ENCODE measurements at places on chromosomes 1 and 21.
A peak's percentile ranks its signal among the peaks of the same experiment; 100 is the strongest.

DNA sequence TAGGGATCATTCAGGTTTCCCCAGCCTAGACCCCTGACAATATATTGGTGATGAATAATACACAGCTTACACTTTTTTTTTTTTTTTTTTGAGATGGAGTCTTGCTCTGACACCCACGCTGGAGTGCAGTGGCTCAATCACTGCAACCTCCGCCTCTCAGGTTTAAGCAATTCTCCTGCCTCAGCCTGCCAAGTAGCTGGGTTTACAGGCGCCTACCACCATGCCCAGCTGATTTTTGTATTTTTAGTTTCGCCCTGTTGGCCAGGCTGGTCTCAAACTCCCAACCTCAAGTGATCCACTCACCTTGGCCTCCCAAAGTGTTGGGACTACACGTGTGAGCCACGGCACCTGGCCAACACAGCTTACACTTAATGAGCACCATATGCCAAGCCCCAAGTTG is 7.2 kb downstream of the VASH2 start:
- DNase-seq = no peak

- DNase-seq = peak; percentile 85
These were observed 3.0 kb downstream of the ATP2B4 start for GRCh38 chr1:203629507-203630082.

GRCh38 chr1:204885288-204885711 is 14.6 kb downstream of the NFASC start:
- no peak for DNase-seq

GRCh38 chr21:45393833-45394638 is 10.9 kb upstream of the COL18A1 start:
- no peak for DNase-seq

- DNase-seq = no peak
These were observed 5.7 kb downstream of the URB1 start for GRCh38 chr21:32387151-32387550.

GRCh38 chr21:17725339-17725738 is 93.8 kb downstream of the C21orf91 start:
- no peak for DNase-seq

DNA sequence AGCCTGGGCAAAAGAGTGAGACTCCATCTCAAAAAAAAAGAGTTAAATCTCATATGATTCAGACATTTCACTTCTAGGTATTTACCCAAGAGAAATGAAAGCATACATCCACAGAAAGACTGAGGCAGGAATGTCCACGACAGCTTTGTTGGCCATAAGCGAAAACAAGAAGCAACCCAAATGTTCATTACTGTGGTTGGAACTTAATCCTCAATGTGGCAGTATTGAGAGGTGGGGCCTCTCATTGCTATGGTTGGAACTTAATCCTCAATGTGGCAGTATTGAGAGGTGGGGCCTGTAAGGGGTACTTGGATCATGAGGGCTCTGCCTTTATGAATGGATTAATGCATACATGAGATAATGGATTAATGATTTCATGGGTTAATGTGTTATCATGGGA is 15.2 kb downstream of the C21orf58 start:
- DNase-seq = no peak

DNA sequence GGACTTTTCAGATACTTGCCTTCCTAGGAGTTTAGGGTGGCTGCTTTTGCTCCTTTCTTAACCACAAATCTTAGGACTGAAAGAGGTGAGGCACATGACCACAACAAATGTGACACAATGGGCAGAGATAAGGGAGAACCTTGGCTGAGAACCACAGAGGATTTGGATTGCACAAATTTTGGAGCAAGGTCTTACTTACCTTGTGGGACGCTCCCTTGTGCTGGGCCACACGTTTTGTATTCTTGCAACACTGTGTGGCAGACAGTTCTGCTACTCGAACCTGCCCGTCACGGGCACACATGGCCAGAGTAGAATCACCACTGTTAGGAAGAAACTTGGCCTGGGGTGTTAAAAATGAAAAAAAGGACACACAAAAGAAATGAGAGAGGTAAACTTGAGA is 23.9 kb downstream of the DCAF8 start:
- DNase-seq = no peak

GRCh38 chr1:197140121-197140520 is 6.3 kb downstream of the ASPM start:
- no peak for DNase-seq

DNA sequence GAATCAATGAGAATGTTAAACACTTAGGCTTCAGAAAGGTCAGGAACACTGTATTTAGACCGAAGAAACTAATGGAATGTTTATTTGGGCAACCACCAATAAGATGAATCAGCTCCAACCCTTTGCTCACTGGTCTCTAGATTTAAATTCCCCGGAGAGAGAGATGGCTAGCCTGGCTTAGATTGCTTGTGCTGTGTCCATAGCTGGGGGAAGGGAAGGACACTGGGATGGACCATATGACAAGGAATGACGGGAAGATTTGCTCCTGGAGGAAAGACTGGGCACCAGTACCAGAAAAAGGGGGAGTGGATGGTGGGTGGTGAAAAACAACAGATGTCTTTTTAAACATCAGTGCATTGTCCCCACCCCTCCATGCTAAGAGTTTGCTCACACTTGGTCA is 426.6 kb downstream of the DUSP10 start:
- no peak for DNase-seq

GRCh38 chr1:90402893-90403849 is 313.9 kb downstream of the BARHL2 start:
- no peak for DNase-seq

- DNase-seq = peak; percentile 56
These were observed 41.7 kb upstream of the RAB4A start for GRCh38 chr1:229229137-229229720.

GRCh38 chr1:214638459-214638807 is 35.4 kb downstream of the CENPF start:
- no peak for DNase-seq

GRCh38 chr1:225462429-225462713 is 34.5 kb upstream of the LBR start:
- no peak for DNase-seq

DNA sequence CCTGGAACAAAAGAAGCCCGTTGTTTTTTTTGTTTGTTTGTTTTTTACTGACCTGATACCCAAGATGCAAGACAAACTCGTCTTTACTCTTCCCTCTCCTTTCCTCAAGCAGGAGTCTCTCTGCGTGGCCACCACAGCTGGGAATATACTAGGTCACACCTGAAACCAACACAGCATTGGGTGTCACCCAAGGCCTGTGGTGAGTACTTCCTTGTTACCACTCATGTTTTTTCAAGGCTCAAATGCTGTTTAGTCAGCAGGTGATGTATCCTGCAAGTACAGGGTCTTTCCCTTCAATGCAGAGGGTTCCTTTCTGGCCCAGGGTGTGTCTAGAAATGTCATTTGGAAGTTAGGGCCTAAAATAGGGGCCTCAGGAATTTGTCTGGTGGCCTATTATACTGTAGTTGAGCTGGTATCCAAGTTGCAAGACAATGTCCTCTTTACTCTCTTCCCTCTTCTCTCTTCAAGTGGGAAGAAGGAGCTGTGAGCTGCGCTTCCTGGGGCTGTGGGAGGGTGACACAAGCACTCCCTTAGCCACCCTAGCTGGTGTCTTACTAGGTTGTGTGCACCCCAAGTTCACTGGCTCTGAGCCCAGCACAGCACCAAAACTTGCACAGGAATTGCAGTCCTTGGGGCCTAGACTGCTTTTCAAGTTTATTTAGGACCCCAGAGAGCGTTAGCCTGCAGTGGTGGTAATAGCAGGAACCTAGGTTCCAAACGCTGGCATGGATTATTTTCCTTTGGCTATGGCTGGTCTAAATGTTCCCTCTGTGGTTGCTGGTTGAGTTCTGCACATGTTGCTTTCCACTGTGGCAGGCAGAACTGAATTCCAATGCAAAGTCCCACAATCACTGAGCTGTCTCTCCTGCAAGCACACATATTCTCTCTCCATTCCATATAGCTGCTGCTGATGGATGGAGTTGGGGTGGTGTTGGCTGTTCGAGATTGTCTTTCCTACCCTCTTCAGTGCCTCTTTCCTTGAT is 91.4 kb upstream of the LYPLAL1 start:
- no peak for DNase-seq

DNA sequence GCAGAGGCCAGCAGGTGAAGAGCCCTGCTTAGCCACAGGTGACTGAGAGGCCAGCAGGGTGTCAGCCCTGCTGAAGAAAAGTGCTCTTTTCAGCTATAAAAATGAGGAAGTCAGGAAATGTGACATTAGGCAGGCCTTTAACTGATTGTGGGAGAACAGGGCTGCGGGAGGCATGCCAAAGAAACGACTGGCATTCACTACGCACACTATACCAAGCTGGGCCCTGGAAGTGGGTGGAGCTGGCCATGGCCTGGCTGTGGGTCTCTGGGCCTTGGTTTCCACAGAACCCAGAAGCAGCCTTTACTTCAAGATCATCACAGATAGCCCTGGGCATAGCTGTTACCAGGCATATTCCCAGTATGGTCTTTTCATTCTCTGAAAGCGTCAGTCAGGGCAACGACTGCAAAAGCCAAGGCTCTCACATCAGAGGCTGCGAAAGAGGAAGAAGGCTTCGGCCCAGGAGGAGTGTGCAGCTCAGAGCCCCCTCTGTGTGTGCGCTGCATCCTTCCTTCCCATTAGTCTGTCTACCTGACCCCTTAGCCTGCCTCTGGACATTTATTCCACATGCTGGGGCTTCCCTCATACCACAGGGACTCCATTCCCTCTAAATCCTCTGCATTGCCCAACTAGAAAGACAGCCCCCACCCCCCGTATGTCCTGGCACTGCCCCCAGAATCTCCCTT is 14.3 kb downstream of the SLC2A1 start:
- no peak for DNase-seq

DNA sequence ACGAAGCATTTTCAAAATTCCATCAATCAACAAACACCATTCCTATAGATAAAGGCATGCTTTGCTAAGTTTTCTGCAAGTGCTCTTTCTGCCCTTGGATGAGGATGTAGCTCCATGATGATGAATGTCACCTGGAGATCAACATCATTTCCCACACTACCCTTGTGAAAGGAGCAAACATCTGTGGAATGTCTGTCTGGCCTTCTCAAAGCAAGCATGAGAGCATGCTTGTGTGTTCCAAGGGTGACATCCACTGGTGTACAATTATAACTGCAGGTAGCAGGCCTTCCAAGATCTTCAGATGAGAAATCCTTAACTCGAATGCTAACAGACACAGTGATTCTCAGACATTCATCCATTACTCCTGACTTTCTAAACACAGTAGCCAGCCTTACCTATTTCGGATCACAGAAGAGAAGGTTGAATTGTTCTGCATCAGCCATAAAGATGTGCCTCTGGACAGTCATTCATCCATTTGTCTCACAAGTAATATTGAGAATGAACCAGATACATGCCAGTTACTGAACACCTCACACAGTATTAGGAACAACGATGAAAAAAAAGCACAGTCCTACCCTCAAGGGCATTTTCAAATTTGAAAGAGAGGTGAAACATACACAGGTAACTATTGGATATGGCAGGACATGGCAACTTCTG is 162.4 kb downstream of the TPR start:
- peak; percentile 60 for DNase-seq

DNA sequence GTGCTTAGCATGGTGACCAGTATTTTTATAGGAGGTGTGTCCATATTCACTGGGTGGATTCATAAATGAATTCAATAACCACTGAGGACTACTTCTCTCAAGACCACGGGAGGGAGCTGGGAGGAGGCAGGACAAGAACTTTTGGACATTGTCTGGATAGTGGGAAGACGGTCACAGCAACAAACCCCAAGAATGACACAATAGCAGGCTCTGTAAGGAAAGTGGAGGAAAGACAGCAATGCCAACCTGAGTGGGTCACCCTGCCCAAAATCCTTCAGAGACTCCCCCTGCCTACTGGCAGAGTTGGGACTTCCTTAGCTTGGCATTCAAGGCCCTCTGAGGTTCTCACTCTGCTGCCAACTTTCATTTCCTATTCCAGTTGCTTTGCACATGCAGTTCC is 42.0 kb downstream of the GLIS1 start:
- DNase-seq = no peak

GRCh38 chr1:206556047-206556749 is 48.9 kb downstream of the RASSF5 start:
- DNase-seq = peak; percentile 38

- DNase-seq = no peak
These were observed 36.3 kb upstream of the C1orf21 start for GRCh38 chr1:184350573-184350972.

GRCh38 chr1:81379430-81379829 is 421.3 kb upstream of the ADGRL2 start:
- DNase-seq = no peak

DNA sequence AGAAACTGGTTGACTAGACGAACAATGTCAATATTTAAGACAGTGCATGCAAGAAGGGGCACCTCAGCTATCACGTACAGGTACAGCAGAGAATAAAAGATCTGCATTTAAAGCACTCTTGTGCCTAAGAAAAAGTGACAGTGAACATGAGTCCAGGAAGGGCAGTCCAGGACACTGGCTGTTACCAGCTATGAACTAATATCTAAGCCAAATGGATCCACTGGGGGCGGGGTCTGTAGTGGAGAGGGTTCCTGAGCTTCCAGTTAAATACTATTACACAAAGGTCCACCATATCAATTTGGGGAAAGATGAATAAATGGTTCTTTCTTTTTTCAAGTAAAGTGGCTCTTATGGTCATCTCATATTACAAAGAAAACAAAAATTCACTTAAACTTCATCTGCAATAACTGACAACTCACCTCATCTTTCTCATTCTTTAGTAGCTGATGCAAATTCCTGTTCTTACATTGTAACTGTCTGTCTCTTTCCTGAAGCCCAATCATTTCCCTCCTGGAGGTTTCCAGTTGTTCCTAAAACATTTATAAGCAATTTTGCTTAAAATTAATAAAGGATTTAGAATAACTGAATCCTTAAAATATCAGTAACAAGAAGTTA is 24.5 kb downstream of the SSX2IP start:
- DNase-seq = no peak

DNA sequence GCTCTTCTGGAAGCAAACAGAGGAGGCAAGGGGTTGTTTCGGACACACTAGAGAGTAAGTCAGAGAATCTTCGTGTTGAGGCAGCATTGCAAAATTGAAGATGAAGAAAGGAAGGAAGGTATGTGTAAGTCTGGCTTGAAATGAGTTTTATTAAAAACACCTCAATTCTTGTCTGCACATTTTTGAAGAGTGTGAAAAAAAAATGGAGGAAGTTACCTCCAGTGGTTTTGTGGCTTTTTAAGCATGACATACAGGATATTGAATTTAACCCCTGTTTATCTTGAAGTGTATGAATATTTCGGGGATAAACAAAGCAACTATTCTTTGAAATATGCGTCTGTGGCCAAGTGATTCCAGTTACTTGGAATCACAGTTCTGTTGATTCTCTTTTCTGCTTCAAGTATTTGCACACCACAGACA is 203.2 kb upstream of the SGIP1 start:
- no peak for DNase-seq

- DNase-seq = no peak
These were observed 559.9 kb upstream of the PBX1 start for GRCh38 chr1:163999131-163999530.

GRCh38 chr1:67686267-67687197 is 1.5 kb downstream of the GADD45A start:
- DNase-seq = peak; percentile 90

DNA sequence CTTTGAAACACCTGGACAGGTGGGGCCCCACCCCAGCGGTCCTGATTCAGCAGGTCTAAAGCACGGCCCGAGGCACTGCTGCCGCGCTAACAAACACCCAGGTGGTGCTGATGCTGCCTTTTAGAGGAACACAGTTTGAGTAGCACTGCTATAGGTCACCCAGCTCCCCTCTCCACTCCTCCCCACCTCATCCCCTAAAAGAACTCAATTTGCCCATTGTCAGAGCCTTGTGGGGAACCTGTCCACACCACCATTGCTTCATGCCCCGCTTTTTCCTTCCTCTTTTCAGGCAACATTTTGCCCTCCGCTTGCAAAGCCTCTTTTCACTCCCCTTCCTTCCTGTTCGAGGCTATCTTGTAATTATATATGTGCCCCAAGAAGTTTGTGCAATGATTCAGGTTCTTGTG is 26.2 kb upstream of the PADI4 start:
- no peak for DNase-seq

Measured in retina (tissue), 1 donor.